KG1 (cell line): ENCODE measurements at places on chromosomes 2 and 18.

GRCh38 chr2:196480653-196481323 is 158.7 kb upstream of the CCDC150 start:
- no peak for DNase-seq

- DNase-seq, result no peak
These were observed 186.3 kb downstream of the LOXHD1 start for GRCh38 chr18:46470714-46471113.

- DNase-seq, result no peak
These were observed 677.5 kb downstream of the NYAP2 start for GRCh38 chr2:226077031-226077430.

- DNase-seq, result no peak
These were observed at the start of gene IL36G for GRCh38 chr2:112977559-112978056. Gene IL36G (plus strand): TSS chr2:112978006. CDS start chr2:112978639, 633 bp downstream.

GRCh38 chr18:56200381-56200911 is 437.9 kb downstream of the TXNL1 start:
- DNase-seq, result no peak

- DNase-seq, result no peak
These were observed 2.1 kb downstream of the GULP1 start for GRCh38 chr2:188293601-188294351.

DNA sequence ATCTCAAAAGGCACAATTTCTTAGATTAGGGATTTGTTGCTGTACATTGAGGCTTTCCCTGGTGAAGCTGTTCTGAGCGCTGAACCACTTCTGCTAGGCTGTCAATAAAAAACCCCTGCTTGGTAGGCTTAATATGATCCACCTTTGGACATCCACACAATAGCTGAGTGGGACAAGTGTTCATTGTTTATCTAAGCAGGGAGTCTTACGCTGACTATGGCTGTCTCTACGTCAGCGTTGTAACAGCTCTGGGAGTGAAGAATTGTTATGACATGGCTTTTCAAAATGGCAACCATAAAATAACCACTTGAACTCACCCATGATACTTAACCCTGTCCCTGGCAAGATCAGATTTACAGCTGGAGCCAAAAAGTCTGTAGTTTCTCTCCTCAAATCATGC is 111.5 kb upstream of the SULT1C3 start:
- no peak for DNase-seq

DNA sequence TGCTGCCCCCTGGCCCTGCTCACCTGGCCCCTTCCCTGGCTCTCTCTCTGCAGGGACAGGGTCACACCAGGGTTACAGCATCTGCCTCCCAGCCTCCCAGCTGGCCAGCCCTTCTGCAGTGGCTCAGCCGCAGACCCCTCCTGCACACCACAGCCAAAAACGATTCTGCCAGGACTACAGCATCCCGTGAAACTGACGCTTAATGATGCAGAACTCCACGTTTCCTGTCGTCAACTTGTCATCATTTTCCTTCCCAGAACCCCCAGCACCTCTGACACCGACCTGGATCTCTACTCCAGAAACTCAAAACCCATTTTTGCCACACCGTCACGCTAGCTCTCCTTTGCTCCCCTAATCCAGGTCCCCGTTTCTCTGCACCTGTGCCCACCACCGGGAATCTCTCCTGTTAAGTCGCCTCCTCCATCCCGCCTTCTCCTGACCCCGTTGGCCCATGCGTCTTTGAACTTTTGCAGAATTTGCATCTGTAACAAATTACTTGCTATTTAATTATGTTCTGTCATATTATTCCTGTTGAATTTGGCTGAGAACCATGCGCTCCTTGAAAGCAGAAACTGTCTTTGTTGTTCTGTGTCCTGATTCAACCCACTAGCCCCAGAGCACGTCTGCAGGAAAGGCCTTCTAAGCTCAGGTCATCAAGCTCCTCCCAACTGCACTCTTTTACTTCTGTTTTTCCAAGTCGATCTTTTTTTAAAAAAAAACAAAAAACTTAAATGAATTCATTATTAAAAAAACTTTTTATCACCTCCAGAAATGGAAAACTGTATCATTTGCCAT is 173.2 kb upstream of the COPS8 start:
- no peak for DNase-seq

DNA sequence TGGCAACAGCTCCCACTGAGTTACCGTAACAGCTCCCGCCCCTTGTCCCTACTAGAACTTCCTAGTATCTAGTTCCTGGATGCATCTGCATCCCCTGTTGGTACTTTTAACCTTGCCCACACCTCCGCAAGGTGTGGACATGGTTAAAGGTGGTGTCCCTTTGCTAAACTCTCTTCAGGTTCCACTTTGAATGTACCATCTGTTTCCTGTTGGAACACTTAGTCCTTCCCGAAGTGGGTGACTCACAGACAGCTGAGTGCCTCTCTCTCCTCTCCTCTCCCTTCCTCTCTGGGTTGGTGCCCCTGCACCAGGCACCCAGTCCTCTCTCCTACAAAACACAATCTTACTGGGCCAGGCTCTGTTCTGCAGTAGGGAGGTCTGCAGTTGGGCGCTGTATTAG is 19.6 kb upstream of the REL start:
- no peak for DNase-seq

- no peak for DNase-seq
These were observed 3.3 kb upstream of the ZBTB7C start for GRCh38 chr18:48412339-48412929.

DNA sequence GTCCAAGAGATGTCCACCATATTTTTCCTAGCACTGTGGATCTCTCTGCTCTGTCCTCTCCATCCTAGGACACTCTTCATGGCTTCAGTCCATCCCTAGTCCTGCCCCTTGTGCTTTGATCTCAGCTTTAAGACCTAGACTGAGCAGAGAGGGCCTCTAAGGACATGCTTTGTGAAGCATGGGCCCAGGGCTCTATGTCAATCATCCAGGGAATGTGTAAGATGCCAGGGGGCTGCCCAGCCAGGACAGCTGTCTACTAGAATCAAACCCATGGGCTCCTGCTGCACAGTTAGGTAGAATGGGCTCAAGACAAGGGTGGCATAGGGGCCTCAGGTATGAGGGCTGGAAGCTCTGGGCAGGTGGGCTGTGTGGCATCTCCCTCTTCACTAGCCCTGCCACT is 24.9 kb downstream of the TET3 start:
- DNase-seq, result no peak

DNA sequence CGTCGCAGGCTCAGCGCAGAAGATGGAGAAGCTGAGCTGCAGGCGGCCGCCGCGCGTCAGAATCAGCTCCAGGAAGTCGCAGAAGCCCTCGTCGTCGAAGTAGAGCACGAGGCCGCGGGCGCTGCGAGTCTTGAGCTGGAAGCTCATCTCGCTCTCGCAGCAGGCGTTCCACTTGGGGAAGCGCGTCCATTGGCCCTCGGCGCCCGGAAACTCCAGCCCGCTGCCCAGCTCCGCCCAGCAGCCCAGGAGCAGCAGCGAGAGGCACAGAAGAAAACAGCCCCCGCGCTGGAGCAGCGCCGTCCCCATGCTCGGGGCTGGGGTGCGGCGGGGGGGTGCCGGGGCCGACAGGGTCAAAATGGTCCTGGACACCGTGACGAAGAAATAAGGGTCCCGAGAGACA is 4.0 kb downstream of the NRXN1 start:
- DNase-seq, result no peak
